Umbilical cord (tissue), 2 donors: ENCODE measurements at places on chromosomes 2 and 18.

- no peak for DNase-seq
These were observed 230.2 kb downstream of the ATAD2B start for GRCh38 chr2:23696752-23697045.

DNA sequence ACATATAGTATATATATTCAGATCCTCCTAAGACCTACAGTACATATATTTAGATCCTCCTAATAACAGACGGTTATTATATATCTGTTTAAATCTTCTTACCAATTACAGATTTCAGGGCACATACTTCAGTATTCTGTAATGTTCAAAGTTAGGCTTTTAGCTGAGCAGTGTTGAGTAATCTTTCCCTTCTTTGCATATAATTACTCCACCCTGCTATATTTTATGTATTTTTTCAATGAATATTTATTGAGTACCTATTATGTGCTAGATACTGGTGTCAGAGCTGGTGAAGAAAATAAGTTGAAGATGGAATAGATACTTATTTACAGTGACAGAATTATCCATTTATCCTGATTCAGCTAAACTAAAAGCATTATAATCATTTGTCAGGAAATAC, 84.9 kb downstream of the NEB start:
- no peak for DNase-seq

GRCh38 chr2:191366199-191366598, 121.0 kb downstream of the MYO1B start:
- DNase-seq = no peak

DNA sequence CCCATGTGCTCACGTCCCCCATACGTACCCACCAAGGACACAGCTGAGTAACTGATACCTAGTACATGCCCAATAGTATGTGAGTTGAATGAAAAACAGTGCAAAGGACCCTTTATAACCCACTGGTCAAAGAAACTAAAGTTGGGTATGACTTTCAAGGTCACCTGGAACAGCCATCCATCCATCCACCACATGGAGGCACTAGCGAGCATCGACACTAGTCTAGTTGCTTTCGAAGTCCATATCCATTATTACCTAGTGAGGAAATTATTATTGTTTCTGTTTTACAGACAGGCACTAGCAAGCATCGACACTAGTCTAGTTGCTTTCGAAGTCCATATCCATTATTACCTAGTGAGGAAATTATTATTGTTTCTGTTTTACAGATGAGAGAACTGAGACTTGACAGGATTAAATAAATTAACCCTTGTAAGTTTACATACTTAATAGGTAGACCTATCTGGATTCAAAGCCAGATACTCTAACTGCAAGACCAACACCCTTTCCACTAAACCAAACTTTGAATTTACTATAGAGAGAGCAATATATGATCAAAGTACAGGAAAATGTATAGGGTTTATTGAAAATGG, 233.7 kb downstream of the METTL4 start:
- DNase-seq = no peak

DNA sequence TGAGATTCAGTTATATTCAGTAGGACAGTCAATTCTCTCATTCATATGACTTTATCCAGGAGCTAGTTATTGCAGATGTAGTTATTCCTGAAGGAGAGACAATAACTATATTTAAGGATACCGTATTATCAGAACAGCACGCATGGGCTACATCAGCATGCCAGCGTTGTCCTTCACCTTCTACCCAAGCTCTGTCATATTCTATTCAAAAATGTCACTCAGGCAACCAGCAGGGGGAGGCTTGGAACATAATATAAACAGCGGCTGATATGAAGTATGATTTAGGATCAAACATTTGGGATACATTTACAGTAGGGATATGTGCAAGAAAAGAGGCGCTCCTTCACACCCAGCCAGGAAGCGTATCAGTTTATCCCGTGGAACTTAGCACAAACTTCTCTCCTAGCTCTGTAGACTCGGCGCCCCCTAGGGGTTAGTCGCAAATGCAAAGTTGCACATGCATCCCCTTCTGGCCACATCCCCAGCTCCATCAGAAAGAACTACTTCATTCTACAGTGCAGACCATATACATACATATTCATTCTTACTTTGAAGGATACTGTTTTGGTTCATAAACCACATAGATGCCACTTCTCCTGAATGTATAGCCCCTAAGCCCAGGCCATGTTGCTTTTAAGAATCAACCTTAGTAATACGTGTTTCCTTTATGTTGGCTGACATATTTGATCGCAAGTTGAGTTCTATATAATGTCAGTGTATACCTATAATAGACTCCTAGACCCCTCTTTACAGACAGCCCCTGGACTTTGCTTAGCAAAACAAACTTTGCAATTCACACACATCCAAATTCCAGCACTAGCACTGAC, 759.4 kb downstream of the ADCYAP1 start:
- peak; percentile 23 for DNase-seq

GRCh38 chr2:56985609-56986008, 801.8 kb downstream of the CCDC85A start:
- DNase-seq = no peak

DNA sequence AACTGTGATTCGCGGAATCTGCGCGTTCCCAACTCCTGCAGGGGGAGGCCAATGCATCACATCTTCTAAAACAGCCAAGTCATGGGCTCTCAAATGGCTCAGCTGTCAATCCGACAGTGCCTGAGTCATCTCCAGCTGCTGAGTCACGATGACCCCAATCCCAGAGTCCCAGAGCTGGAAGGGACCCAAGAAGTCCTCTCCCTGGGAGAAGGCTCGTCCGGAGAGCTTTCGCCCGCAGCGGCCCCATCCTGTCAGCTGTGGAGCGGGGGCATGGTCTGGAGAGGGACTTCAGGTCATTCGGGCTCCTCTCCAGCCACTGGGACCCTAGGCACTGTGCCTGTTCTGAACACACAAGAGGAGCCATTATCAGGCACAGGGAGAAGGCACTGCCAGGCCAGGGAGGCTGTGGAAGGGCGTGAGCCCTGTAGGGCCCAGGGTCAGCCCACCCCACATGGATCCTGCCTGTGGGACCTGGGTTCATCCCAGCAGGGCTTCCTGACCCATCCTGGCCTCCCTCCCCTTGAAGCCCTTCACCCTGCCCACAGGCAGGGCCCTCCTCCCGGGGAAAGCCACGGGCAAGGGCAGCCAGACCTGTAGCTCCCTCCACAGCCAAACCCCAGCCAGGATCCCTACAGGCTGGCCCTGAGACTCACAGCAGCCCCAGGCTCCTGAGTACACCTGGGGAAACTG, 47.6 kb upstream of the GPC1 start:
- peak; percentile 80 for DNase-seq
